Effector memory CD4-positive, alpha-beta T cell (primary cell): ENCODE measurements at places on chromosomes 12 and 14.

- DNase-seq, result no peak
Measured at GRCh38 chr14:44168566-44168965, 338.5 kb downstream of the FSCB start.

- DNase-seq, result no peak
Measured at GRCh38 chr12:120067901-120068300, 48.7 kb downstream of the RAB35 start.

- DNase-seq, result no peak
Measured at GRCh38 chr12:14510574-14510973, 57.1 kb downstream of the PLBD1 start.

GRCh38 chr12:54286042-54287030, 5.8 kb downstream of the HNRNPA1 start:
- no peak for DNase-seq

GRCh38 chr12:107369679-107370078, 276.3 kb upstream of the CRY1 start:
- no peak for DNase-seq

GRCh38 chr12:18810537-18811253, 72.8 kb downstream of the CAPZA3 start:
- DNase-seq, result no peak

DNA sequence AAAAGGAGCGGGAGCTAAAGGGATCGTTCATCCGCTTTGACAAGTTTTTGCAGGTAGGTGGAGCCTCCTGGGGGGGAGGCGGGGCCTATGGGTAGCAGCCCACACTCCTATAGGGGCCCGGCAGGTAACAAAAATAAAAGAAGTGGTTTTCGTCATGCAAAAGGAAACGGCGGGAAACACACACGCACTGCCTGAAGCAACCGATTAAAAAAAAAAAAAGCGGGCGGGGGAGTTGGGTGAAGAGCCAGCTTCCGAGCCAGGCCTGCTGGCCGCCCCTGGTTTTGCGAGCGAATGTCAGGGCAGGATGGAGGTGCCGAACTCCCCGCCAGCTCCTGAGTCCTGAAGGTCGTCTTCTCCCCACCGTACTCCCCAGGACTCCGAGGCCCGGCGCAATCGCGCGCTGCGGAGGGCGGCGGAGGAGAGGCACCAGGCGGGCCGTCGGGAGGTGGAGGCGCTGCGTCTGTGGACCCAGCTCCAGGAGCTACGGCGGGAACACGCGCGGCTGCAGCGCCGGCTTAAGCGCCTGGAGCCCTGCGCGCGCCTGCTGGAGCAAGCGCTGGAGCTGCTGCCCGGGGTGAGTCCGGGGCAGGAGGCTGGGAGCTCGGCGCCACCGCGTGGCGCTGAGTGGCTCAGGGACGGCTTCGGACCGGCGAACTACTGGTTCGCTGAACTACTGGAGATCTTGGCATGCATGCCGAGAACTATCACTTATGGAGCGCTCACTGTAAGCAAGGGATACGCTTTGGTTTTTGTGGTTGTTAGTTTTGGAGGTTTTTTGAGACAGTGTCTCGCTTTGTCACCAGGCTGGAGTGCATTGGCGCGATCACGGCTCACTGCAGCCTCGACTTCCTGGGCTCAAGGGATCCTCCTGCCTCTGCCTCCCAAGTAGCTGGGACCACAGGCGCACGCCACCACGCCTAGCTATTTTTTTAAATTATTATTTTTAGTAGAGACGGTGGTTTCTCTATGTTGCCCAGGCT, 3.6 kb downstream of the CFAP73 start:
- DNase-seq, result peak; percentile 43

GRCh38 chr12:116404913-116405611, 127.6 kb upstream of the MED13L start:
- DNase-seq, result no peak

- no peak for DNase-seq
Measured at GRCh38 chr12:109387425-109388166, 39.9 kb downstream of the MYO1H start.

- no peak for DNase-seq
Measured at GRCh38 chr12:117412465-117413188, 51.2 kb upstream of the NOS1 start.

DNA sequence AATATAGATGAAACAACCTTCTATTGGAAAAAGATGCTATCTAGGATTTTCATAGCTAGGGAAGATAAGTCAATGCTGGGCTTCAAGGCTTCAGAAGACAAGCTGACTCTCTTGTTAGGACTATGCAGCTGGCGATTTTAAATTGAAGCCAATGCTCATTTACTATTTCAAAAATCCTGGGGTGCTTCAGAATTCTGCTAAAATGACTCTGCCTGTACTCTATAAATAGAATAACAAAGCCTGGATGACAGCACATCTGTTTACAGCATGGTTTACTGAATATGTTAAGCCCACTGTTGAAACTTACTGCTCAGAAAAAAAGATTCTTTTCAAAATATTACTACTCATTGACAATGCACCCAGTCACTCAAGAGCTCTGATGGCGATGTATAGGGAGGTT, 155.1 kb downstream of the PIK3C2G start:
- DNase-seq, result no peak

GRCh38 chr14:55038708-55039107, 11.7 kb downstream of the SOCS4 start:
- no peak for DNase-seq

- DNase-seq, result no peak
Measured at GRCh38 chr14:90554341-90554740, 157.5 kb downstream of the CALM1 start.

DNA sequence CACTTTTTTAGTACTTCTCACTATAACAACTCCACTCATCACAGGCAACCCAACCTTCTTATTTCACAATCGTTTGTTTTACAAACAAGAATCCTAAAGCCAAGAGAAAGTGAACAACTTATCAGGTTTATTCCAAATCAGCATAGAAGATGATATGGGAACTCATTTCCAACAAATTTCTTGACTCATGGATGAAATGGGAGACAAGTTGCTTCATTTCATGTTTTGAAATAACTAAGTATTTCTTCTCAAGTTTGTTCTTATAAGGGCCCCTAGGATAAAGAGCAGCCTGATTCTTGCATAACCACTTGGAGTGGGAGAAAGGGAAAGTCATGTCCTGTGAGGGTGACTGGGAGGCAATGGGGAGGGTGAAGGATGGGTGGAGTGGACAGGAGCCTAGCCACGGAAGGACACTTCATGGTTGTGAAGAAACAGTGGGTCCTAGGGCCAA, 168.3 kb downstream of the DUSP6 start:
- DNase-seq, result no peak

GRCh38 chr12:89349814-89350213, 2.5 kb downstream of the DUSP6 start:
- DNase-seq, result no peak

DNA sequence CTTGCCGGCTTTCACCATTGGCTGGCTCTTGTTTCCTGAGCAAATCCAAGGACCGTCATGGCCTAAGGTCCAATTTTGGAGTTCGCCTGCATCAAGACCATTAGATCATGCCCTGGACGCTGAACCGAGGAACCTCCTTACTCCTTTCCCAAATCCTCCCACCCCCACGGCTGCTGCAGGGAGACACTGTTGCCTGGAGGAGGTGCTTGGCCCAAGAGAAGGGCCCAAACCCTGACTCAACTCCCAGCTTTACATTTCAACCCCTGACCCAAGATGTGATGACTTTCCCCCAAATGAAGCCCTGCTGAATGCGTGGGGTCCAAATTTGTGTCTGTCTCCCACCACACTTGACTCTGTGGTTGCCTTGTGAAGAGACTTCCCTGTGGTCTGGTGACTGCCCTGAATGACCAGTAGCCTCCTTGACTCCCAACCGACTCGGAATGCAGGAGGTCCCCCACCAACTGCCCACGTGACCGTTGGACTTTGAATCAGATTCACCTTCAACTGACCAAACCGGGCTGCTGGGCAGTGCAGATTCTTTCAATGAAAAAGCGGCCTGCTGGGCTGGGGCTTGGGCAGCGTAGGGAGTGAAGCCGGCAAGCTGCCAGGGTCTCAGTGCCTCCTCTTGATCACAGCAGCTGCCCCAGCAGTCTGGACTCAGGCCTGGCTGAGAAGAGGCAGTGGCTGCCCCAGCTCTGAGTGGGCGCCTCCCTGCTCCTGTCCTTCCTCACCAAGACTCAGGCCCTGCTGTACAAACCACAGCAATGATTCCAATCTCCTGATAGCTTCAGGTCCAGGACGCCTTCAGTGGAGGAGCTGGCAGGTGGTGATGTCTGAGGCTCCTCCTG, 46.7 kb upstream of the OASL start:
- no peak for DNase-seq

DNA sequence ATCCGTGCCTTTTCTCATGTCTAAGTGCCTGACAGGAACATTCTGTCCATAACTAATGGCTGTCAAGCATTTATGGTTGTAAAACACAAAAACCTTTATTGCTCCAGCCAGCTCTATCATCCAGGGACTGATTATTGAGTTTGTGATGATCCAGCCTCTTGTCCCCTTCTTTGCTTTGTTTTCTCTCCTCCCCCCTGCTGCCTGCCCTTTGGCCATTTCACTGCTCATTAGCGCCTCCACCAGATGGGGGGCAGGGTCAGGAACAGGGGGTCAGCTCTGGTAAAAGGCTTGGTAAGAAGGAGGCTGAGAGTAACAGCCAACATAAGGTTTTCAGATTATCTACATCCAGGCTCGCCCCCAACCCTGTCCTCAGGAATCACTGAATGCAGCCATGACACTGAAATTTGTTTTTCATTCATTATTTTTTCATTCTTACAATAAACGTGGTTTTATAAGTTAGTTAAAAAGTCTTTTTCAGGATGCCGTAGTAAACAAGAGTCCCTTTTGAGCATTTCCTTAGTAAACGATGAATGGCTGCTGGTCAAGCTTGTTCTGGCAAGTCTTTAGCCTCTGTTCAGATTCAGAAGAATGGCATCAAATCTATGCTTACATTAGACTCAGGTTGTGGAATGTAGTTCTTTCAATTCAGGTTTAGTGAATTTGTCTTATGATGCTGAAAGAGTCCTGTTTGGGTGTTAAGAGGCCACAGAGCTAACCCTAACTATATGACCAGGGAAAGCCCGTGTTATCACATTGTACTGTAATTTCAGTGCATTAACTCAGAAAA, 21.7 kb downstream of the HMGA2 start:
- no peak for DNase-seq

DNA sequence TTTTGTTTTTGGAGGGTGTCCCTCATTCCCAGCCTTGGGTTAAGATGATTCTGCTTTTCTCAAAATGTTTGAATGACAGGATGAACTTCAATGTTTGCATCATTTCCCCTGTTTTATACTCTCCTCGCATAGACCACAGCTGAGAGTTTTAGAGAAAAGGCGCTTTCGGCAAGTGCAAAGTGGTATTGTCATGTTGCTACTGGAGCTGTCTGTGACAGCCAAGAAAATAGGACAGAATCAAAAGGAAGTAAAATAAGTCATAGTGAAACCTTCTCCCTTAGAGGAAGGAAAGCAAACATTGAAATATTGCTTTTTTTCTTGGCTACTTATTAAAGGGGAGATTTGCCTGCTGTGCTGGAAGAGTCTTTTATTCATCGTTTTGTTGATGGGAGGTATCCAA, 33.5 kb upstream of the ARHGAP5 start:
- no peak for DNase-seq

DNA sequence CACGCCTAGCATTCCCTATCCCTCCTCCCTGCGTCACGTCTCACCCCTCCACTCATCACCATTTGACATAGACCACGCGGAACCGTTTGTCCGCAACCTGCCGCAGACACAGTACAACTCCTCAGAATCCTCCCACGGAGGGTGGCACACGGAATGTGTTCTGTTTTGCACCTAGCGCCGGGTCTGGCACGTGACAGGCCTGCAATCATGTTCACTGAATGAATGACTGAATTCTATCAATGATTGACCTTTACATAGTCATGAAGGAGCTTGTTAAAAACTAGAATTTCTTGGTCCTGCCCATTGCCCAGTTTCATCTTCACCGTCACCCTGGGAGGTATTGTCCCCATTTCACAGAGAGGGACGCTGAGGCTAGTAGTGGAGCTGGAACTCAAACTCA, 4.7 kb downstream of the SLC6A12 start:
- DNase-seq, result no peak

GRCh38 chr12:13023811-13024530, 20.2 kb upstream of the FAM234B start:
- no peak for DNase-seq

DNA sequence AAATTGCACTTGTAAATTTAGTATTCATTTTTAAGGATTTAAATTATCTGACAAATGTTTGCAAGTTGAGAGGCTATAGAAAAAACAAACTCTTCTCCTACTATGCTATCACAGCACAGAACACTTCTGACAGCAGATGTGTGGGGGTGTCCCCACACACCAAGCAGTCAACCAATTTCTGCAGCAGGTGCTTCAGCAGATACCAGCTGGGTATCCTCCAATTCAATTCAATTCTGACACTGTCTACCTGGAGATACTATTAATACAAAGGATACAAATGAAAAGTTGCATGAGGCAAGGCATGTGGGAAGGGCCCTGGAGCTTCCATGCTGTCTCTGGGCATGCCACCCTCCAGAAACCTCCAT, 35.1 kb downstream of the PCNX1 start:
- DNase-seq, result no peak

GRCh38 chr14:61493239-61493638, 171.9 kb downstream of the PRKCH start:
- DNase-seq, result no peak

- no peak for DNase-seq
Measured at GRCh38 chr12:116490471-116490870, 68.7 kb upstream of the MAP1LC3B2 start.

GRCh38 chr14:79281244-79282152, 929.8 kb downstream of the DIO2 start:
- no peak for DNase-seq

DNA sequence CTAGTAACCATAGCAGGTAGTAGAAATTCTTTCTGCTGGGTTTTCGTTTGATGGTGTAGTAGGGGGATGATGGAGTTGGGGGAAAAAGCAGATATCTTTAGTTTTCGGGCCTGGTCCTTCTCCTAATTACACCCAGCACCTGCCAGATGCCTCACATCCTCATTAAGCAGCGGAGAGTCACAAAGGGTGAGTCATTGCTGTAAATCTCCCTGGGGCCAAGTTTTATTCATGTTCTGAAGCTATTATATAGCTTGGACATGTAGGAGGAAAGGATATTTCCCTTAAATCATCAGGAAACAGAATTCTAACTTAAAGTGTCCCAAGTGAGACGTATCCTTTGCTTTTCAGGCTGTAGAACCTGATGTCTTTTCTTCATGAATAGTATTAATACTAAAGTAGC, 4.9 kb upstream of the NECAP1 start:
- DNase-seq, result no peak

DNA sequence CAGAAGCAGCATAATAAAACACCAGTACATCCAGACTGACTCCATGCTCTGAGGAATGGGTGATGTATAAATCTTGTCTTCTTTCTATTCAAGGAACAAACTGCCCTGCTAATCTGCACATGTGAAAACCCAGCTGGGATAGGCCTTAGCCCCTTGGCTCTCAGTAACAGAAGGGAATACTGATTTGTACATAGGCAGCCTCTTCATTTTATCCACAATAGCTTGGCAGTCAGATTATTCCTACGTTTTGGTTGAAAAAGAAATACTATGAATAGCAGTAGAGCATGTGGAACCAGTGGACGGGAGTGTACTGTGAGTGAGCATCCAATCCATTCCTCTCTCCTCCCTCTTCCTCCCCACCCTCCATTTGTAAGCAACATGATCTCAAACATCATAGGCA, 113.5 kb upstream of the ARHGAP5 start:
- no peak for DNase-seq
